ENCODE measurements at places on chromosomes 16 and 17.

- DNase-seq = no peak
Observed at GRCh38 chr17:40490289-40490853, 11.1 kb downstream of the TNS4 start.

DNA sequence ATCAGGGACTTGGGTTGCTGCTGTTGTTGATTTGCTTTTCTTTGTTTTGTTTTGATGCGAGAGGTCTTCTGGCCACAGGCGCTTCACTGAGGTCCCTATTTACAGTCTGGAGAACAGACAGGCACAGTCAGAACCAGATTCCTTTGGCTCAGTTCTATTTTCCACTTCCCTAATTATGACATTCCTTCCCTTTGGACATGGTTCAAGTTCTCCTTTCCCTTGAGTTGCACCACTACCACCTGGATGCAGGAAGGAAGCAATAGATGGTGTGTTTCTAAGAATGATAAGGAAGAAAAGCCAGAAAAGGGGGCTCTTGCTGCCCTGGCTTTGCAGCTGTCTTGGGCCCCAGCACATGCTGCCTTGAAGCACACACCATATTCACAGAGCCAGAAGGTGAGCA lies 160.6 kb downstream of the MAF start:
- DNase-seq = no peak

GRCh38 chr16:55077266-55077665 lies 146.6 kb downstream of the IRX5 start:
- DNase-seq = no peak

GRCh38 chr16:67345401-67345800 lies 18.8 kb downstream of the LRRC36 start:
- no peak for DNase-seq

- DNase-seq = no peak
Observed at GRCh38 chr17:65601881-65602280, 40.4 kb upstream of the AXIN2 start.

DNA sequence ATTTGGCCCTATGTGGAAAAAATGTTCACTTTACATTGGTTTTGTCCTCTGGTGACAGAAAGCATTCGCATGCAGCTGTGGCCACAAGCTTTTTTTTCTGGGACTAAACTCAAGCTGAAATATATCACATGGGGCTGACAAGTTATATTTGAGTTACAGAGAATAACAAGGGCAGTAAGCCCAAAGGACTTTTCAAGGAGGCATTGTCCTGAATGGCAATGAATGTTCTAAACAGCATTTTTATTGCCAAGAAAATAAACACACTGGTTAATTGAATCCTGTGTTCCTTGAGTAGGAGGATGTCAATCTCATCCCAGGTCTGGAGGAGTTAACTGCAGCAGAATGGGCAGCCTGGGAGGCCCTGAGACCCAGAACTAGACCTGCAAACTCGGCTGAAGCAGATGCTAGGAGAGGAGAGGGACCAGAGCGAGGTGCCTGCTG lies 114.5 kb downstream of the COPRS start:
- DNase-seq = no peak

GRCh38 chr17:66584927-66585326 lies 250.0 kb upstream of the CACNG5 start:
- DNase-seq = no peak

- no peak for DNase-seq
Observed at GRCh38 chr16:69619514-69619913, 53.7 kb downstream of the NFAT5 start.

GRCh38 chr17:74712756-74713155 lies at the start of gene CD300LF:
Gene CD300LF (minus strand): TSS chr17:74712923. CDS start chr17:74712866, 57 bp downstream.
- peak; percentile 80 for DNase-seq

DNA sequence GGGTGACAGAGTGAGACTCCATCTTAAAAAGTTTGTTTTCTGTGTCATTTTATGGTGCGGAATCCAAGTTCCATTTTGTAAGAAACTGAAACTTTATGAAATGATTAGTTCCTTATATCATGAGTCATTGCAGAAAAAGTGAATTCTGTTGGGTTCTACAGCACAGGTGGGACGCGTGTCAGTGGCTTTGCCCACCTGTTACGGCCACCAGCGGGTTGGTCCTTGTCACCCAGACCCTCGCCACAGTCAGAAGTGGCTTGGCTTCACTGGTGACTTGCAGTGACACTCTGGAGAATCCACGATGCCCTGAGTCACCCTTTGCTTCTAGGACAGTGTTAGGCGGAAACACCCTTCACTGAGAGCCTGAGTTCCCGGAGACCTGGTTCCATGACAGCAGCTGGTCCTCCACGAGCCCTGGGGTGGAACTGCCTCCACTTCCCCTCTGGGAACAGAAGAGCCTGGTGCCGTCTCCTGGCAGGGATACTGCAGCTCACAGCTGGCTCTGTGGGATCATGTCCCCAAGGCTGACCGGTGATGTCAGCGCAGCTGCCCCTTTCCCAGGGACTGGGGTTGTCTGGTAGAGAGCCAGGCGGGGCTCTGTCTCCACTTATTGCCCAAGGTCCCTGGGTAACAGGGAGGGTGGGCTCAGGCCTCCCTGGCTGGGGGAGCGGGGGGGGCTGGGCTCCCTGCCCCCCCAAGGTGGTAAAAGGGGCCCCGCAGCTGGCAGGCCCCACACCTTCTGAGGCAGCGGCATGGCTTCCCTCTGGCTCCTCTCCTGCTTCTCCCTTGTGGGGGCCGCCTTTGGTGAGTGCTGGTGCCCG lies at the start of gene CTRB1:
CTRB1 (plus strand) TSS at position 733 of the 821 bp plus-strand sequence; CDS start at position 753, 20 bp downstream.
- no peak for DNase-seq

DNA sequence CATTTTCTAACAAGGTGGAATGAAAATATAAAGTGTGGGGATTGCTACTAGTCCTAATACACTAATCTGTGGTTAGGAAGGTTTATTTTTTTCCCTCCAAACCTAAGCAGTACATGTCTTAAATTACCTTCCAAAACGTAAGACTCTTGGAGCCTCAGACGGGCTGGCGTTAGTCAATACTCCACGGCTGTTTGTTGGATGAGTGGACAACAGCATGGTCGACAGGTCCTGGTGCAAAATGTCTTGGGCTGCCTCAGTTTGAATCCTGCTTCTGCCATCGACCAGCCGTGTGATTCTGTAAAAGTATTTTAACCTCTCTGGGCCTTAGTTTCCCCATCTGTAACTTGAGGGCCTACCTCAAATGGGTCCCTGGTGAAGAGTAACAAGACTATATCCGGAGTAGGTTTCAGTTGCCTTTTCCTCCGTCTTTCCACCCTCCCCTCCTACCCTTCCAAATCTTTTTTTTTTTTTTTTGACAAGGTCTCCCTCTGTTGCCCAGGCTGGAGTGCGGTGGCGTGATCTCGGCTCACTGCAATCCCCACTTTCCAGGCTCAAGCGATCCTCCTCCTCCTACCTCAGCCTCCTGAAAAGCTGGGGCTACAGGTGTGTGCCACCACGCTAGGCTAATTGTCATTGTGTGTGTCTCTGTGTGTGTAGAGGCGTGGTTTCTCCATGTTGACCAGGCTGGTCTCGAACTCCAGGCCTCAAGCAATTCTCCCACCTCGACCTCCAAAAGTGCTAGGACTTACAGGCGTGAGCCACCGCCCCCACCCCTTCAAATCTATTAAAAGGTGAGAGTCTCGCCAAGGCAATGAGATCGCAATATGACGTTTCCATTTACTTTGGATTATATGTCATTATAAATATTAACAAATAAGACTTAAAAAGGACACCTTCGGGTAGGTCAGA lies 5.8 kb downstream of the SCGB1C2 start:
- DNase-seq = peak; percentile 15

GRCh38 chr17:2905269-2905668 lies 109.0 kb downstream of the RAP1GAP2 start:
- no peak for DNase-seq

GRCh38 chr17:71361656-71362450 lies 759.0 kb upstream of the SOX9 start:
- DNase-seq = no peak

DNA sequence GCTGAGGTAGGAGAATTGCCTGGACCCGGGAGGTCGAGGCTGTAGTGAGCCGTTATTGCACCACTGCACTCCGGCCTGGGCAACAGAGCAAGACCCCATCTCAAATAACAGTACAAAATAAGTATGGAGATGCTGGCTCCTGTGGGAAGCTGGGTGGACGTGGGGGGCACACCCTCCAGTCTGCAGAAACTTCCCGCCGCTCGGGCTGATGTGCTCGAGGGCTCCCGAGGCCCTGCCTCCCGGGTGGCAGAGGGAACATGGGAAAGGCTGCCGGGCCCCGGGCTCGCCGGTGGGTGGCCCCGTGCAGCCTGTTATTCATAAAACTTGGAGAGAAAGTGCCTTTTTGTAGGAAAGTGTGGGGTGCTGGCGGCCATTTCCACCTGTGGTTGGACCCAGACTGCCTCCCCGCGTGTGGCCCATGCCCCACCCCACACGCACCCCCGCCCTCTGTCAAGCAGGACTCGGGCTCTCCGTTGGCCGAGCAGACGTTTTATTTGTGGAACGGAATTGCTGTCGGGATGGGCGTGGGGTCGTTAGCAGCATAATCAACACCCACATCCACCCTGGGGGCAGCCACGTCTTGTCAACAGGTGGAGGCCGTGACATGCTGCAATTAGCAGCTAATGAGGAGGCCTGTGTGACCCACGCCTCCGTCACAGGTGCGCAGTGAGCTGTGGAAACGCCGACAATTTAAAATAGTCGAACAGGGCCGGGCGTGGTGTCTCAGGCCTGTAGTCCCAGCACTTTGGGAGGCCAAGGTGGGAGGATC lies 7.4 kb upstream of the CIAO3 start:
- no peak for DNase-seq

DNA sequence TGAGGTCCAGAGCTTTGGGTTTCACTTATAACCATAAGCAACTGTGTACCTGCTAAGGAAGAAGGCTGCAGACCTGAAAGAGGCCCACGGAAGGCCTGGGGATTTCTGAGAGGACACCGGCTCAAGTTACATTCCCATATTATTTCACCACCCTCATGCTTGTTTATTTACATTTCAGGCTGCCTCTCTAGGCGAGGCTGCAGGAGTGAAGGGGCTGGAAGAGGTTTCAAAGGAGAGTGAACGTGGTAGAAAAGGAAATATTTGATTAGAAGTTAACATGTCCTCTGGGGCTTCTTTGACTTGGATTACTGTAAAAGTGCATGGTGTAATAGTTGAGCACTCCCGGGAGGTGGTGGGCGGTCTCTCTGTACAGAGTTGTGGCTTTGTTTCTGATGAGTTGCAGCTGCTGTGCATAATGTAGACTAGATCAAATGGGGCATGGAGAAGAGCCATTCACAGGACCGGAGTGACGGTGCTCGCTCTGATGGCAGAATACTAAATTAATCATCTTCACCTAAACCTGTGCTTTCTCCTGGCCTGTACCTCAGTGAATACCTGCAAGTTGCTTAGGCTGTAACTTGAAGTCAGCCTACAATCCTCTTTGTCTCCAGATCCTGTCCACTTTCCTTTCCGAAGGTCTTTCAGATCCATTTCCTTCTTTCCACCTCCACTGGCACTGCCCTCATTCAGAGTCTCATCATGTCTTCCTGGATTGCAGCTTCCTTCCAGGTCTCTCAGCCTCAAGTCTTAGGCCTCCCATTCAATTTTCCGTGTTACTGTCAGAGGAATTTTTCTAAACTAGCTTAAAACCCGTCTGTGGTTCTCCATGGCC lies 1.9 kb upstream of the CPD start:
- DNase-seq = no peak

GRCh38 chr17:2019723-2020122 lies 5.4 kb downstream of the RTN4RL1 start:
- DNase-seq = no peak

GRCh38 chr17:80395402-80396151 lies 19.4 kb upstream of the ENDOV start:
- DNase-seq = no peak

All from aorta (tissue), 5 donors.